AG04450 (cell line): ENCODE measurements at places on chromosomes 7 and 10.
A peak's percentile ranks its signal among the peaks of the same experiment; 100 is the strongest.

DNA sequence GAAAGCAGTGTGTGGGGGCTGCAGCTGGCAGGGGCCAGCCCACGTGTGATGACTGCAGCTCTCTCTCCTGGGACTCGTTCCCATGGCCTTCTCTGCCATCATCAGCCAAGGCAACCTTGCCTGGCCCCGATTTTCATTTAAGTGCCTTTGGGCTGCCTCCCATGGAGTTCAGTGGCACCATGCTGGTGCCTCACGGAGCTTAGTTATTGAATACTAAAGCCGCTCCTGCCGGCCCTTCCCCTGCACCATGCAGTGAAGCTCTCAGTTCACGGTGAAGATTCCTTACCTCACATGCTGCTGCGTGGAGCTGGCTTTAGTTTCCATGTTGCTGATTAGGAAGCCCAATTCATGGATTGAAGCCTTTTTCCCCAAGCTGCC lies 141.5 kb upstream of the EEPD1 start:
- DNase-seq = no peak

DNA sequence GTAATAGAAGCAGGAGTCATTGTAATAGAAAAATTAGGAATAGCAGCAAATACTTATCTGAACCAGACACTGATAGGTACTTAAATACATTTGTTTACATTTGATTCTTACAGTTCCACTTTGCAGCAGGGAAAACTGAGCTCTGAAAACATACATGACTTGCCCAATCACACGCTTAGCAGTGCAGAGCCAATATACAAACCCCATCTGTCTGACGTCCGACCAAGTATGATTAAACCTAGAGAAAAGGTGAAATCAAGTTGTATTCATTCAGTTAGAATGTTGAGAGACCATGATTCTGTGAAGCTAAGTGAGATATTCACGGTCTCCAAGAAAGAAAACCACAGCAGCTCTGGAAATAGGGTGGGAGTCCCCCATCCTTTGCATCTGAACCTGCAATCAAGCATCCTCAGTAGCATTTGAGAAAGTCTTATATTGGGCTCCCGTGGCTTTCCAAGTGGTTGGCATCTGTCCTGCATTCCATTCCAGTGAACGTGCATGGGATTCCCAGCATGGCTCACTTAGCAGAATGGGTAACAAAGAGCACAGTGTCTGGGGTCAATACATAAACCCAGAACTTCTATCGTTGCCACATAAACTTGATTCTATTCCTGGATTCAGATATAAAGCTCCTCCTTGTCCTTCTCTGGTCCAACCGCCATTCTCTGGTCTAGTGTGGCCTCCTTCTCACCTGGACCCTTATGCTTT lies 148.7 kb upstream of the RSU1 start:
- peak; percentile 97 for DNase-seq

- no peak for DNase-seq
Observed at GRCh38 chr10:114491933-114492332, 87.6 kb upstream of the AFAP1L2 start.

GRCh38 chr7:57361406-57361805 lies 88.6 kb upstream of the ZNF716 start:
- DNase-seq = no peak
